ENCODE measurements at places on chromosomes 6 and 20. TPM values are rescaled to one million over a fixed set of nuclear protein-coding genes. Genes with fewer than 3 reads are reported as not detected.

DNA sequence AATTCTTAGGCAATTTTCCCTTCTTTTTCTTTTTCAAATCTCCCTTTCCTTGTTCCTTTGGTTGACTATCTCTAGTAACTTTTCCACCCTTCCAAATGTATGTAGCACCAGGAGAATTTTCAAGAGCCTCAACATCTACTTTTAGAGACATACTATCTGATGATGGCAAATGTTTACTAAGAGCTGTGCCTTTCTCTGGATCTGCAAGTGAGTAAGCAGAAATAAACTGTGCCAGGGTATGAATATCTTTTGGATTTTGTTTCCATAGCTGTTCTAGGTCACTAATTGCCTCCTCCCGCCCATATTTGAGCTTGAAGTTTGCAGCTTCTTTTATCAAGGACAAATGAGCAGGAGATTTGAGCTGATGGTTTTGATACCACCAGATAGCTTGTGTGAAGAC, 69.5 kb downstream of the GTF2H5 start:
- no peak for DNase-seq

GRCh38 chr6:7214468-7214867, 98.5 kb downstream of the SSR1 start:
- DNase-seq, result no peak

- no peak for DNase-seq
Measured at GRCh38 chr6:1104988-1105670, 206.8 kb upstream of the FOXQ1 start.

GRCh38 chr6:122361314-122361979, 38.0 kb upstream of the HSF2 start:
- DNase-seq, result no peak

- peak; percentile 35 for DNase-seq
Measured at GRCh38 chr6:26124781-26125685, 37.8 kb downstream of the HFE start.

DNA sequence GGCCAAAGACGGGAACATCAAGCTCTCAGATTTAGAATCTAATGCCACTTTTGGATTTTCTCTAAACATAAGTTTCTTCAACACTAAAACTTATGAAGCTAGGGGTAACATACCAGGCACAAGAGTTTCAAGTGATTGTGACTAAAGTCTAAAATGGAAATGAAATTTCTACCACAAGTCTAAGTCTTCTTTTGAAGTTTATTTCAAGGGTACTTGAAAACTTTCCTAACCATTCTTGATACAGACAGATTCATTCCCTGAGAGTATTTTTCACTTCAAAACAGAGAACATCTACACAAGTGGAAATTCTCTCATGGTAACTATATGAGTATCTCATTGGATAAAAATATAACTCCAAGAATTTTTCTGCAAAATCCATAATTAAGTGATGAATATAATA, 56.2 kb downstream of the BTBD9 start:
- no peak for DNase-seq

- DNase-seq, result no peak
Measured at GRCh38 chr6:56297022-56297989, 49.9 kb upstream of the COL21A1 start.

DNA sequence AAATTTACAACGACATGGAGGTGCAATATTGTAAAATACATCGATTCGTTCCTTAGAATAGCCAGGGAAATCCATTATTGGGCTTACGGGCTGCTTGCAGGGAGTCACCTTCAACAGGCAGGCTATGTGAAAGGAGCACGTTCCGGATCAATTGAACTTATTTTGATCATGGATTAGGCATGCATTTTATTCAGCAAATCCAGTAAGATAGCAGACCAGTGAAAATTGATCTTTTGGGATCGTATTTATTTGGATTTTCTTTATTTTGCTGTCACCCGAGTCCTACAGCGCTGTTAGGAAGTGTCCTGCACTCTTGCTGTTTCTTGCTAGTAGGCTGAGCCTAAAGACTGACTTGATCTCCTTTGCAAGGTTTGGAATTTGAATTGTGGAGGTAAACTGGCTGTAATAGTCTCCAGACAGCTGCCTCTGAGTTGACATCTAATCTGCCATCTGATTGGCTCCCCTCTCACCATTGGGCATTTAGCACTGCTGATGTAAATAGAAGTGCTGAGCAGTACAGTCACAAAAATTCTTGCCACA, 3.0 kb downstream of the ARID1B start:
- DNase-seq, result peak; percentile 79

Gene KIF13A
- total RNA-seq, result 23.4 TPM

Gene PRL
- total RNA-seq, result not detected

Gene TMEM14A
- total RNA-seq, result 5.9 TPM

Gene TFAP2A
- total RNA-seq, result not detected

Gene ZNF334
- 0.07 TPM for total RNA-seq

Gene TRIM31
- not detected for total RNA-seq

All from B cell (primary cell).